ENCODE measurements at places on chromosomes 4 and X. TPM values are rescaled to one million over a fixed set of nuclear protein-coding genes. Genes with fewer than 3 reads are reported as not detected.

FAM9B gene
- total RNA-seq: not detected

MAGEB2 gene
- not detected for total RNA-seq

PHEX gene
- 0.93 TPM for total RNA-seq

DCAF8L2 gene
- total RNA-seq: not detected

CWH43 gene
- not detected for total RNA-seq

USP51 gene
- total RNA-seq: 1.9 TPM

SPANXB1 gene
- not detected for total RNA-seq

ALB gene
- not detected for total RNA-seq

PCSK1N gene
- 1.0 TPM for total RNA-seq

RNF128 gene
- not detected for total RNA-seq

SMIM31 gene
- total RNA-seq: not detected

TMPRSS11B gene
- total RNA-seq: not detected

TAF7L gene
- total RNA-seq: 0.11 TPM

FAM9C gene
- 0.41 TPM for total RNA-seq

CT47B1 gene
- total RNA-seq: not detected

LDB2 gene
- not detected for total RNA-seq

BMPR1B gene
- not detected for total RNA-seq

LAS1L gene
- 53.6 TPM for total RNA-seq

IL2 gene
- total RNA-seq: 171 TPM

AKAP14 gene
- total RNA-seq: not detected

SH3D19 gene
- total RNA-seq: not detected

HMGN5 gene
- total RNA-seq: 7.5 TPM
